Activated naive CD4-positive, alpha-beta T cell treated with anti-CD3 and anti-CD28 coated beads, Interleukin-2, amount 50 U/mL, for 16 hours (primary cell): ENCODE measurements at places on chromosomes 13 and 19.

DNA sequence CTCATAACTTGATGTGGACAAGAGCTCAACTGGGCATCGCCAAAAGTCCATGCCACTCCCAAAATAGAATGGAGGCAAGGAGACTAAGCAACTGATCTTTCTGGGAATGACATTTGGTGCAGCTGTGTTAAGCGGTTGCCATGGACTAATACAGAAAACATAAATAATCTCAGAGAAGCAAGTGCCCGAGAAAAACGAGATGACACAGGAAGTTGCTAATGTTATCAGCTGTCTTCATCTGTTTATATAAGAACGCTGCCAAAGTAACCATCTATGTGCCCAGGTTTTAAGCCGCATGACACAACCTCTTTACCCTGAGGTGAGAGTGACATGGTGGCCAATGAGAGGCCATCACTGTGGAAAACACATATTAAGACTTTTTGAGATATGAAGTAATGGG, 54.9 kb upstream of the SACS start:
- DNase-seq, result no peak

DNA sequence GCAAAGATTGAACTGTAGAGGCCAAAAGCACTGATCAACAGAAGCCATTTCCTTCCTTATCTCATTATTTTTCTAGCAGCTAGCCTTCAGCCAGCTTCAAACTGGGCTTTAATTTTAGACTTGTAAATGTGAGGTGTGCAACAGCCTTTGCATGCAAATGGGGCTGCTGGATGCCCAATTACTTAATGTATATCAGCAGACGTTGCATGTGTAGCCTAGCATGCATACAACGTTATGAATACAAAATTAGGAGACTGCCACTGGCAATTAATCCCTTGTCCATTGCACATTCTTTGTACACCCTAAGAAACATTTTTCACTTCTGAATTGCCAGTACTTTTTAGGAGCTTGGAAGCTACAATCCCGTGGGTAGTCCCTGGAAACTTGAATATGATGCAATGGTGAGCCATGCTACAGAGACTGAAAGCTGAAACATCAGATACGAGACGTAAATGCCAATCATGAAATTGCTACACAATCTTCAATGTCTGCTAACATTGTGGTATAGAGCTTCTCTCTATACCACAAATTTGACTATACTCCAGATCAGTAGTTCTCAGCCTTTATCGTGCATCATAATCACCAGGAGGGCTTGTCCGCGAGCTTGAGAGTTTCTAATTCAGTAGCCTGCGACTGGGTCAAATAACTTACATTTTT, 20.2 kb downstream of the EPSTI1 start:
- no peak for DNase-seq

DNA sequence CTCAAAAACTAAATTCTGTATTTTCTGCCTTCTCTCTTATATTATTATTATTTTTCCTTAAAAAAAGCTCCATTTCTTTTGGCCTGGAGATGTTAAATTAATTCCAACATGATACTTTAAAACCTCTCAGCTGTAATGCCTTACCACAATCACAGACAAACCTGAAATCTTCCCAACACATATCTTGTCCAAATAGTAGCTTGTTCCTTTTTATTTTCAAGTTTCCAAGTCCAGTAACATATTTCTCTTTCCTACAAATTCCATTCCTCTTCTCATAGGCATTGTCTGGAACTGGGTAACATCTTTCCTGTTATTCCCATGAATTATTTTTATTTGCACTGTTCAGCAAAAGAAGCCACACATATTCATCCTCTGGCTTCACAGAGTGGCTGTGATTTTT, 137.0 kb downstream of the SLITRK6 start:
- DNase-seq, result no peak

- no peak for DNase-seq
These were observed 44.0 kb downstream of the SUGP2 start for GRCh38 chr19:18989316-18989715.

DNA sequence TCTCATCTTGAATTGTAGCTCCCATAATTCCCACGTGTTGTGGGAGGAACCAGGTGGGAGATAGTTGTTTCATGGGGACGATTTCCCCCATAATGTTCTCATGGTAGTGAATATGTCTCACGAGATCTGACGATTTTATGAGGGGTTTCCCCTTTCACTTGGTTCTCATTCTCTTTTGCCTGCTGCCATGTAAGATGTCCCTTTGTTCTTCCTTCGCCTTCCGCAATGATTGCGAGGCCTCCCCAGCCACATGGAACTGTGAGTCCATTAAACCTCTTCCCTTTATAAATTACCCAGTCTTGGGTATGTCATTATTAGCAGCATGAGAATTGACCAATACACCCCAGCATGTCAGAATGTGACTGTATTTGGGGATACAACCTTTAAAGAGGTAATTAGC, 3.9 kb upstream of the FPR1 start:
- DNase-seq, result no peak

- no peak for DNase-seq
These were observed 50.8 kb upstream of the PCDH8 start for GRCh38 chr13:52899206-52899605.

GRCh38 chr13:33918199-33918932, 100.4 kb downstream of the RFC3 start:
- no peak for DNase-seq

GRCh38 chr13:74193391-74193790, 59.2 kb upstream of the KLF12 start:
- no peak for DNase-seq

DNA sequence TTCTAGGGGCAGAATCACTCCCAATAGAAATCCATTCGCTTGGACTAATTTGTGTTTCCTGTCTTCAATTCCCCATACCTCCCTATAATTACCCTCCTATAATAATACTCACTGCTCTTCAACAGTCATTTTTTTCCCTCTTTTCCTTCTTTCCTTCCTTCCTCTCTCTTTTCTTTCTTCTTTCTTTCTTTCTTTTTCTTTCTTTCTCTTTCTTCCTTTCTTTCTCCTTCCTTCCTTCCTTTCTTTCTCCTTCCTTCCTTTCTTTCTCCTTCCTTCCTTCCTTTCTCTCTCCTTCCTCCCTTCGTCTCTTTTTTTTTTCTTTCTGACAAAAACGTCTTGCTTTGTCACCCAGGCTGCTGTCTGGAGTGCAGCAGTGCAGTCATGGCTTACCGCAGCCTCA, 8.0 kb downstream of the KLK5 start:
- DNase-seq, result no peak

GRCh38 chr19:54376610-54377285, 12.0 kb upstream of the LAIR1 start:
- no peak for DNase-seq

GRCh38 chr13:40350283-40350992, 316.0 kb downstream of the FOXO1 start:
- DNase-seq, result no peak

DNA sequence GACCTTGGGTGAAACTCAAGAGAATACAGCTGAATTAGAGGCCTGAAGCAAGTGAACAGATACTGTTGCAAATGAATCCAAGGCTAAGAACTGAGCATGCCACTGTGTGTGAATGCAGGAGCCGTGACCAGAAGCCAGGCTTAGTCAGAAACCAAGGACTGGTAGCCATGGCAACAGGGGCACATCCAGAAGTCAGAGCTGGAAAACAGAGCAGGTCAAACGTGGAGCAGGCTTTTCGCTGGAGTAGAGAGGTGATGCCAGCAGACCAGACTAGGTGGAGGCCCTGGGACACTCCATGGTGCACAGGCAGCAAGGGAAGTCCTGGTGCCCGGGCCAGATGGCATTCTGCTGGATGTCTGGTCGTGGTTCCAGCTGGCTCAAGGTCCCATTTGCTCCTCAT, 564.1 kb downstream of the PCDH9 start:
- DNase-seq, result no peak

DNA sequence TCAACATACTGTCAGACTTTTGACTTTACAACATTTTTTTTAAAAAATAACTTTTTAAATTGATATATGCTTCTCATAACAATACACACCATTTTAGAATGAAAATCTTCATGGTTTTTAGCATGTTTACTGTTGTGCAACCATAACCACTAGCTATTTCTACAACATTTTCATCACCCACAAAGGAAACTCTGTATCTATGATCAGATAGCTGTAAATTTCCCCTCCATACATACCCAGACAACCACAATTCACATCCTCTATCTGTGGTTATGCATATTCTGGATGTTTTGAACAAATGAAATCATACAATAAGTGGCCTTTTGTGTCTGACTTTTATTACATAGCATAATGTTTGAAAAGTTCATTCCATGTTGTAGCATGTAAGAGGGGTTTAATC, 1666.0 kb downstream of the EFNB2 start:
- DNase-seq, result no peak

- DNase-seq, result no peak
These were observed 57.9 kb downstream of the THSD1 start for GRCh38 chr13:52348071-52348470.

DNA sequence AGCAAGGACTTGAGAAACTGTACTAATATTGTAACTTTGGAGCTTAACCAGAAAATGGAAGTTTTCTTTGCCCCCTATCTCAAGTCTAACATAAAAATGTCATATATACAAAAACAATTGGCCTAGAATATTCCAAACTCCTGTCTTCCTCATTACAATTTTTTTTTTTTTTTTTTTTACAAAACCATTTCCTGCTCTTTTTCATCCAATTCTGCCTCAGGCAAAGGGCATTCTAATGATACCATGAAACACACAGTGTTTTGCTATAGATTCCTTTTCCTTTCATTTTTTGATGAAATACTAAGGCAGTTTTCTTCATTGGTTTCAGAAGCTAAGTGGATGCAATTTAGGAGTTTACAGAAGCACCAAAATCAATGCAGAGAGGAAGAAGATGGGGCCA, 119.7 kb downstream of the LHFPL6 start:
- no peak for DNase-seq

GRCh38 chr13:21233086-21233485, 56.6 kb downstream of the MRPL57 start:
- DNase-seq, result no peak

- DNase-seq, result no peak
These were observed 5.3 kb downstream of the NAXD start for GRCh38 chr13:110620596-110620995.

DNA sequence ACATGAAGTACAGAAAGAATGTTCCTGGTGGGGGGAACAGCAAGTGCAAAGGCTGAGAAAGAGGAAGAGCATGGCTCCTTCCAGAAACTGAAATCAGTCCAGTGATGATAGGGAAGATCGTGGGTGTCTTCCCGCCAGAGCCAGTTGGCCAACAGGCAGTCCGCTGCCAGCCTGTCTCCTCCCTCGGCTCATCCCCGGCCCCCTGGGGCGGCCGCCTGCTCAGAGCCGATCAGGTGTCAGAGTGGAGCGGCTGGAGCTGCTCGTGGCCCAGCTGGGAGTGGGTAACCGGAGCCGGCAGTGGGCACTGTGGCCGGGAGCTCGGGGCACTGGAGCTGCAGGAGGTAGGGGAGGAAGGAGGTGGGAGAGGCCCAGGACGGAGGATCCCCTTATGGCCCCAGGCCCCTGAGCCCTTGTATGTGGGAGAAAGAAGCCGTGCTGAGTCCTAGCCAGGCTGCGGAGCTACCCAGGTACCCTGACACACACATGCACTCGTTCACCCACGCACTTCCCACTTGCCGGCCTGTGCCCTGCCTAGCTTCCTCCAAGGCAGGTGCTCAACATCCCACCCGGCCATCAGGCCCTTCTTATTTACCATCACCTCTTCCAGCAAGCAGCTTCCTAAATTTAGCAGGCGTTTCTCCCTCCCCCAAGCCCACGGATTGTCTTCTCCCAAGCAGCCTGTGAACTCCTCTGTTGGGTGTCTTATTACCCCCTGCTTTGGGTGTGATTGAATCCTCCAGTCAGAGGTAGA, 1.7 kb downstream of the ANKRD24 start:
- no peak for DNase-seq

DNA sequence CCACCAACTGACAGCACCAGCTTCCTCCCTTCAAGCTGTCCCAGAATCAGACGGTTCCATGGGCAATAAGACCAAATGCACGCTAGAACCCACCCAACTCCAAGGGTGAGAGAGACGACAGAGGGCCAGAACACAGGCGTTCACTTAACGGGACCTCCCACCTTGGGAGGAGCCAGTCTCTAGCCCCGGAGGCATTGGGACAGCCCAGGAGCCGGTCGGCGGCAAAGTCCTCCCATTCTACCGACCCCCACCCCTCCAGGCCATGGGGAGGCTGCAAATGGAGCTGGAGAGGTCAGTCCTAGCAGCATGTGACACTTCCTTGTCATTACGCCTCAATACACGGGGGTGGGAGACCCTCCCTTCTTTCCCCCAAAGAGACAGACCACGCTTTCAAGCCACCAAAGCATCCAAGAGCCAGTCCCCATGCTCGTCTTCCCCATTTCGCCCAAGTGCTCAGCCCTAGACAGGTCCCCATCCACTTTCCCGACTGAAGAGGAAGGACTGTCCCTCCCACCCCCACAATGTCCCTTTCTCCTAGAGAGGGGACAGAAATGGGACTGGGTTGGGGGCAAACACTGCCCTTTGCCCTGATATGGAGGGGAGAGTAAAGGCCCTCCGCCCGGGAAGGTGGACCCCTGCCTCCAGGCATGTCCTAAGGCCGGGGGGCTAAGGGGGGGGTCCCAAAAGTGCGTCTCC, 964 bp downstream of the KHSRP start:
- peak; percentile 48 for DNase-seq

GRCh38 chr13:111534751-111535522, 214.5 kb downstream of the TEX29 start:
- no peak for DNase-seq

GRCh38 chr19:5974721-5975387, 3.1 kb downstream of the RANBP3 start:
- DNase-seq, result peak; percentile 57

DNA sequence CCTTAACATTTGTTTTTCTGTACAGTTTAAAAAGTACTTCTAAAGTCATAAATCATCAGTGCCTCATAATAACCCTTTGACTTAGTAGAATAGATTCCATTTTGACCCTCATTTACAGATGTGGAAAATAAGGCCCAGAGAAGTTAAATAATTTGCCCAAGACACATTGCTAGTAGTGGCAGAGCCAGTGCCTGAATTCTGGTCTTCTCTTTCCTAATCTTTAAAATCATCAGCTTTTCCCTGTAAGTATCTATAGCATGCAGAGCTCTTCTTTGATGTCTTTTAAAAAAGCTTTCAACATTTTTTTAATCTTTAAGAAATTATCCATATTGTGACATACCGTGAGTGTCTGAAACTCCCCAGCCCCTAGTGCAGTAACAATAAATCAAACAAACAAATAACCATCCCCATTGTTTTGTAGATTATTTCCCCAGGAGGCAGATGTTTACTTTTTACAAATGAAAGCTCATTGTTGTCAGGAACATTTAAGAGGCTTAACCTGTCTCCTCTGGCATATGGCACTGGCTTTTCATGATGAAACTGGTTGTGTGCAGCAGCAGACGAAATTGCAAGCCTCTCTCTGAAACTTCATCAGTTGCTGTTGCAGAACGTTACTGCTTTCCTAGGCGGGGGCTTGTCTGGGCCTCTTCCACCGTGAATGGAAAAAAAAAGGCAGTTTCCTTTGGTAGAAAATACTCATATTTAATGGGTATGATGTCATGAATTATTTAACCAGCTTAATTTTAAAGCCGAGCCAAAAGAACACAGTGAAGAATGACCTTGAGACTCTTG, 31.7 kb upstream of the PCDH8 start:
- no peak for DNase-seq

- no peak for DNase-seq
These were observed 24.4 kb downstream of the SLC25A15 start for GRCh38 chr13:40813667-40814454.

GRCh38 chr13:22740264-22740663, 440.5 kb upstream of the SGCG start:
- no peak for DNase-seq

- no peak for DNase-seq
These were observed 7.1 kb downstream of the MATK start for GRCh38 chr19:3778899-3779723.
